ENCODE measurements at places on chromosomes 4 and X.
A peak's percentile ranks its signal among the peaks of the same experiment; 100 is the strongest.

DNA sequence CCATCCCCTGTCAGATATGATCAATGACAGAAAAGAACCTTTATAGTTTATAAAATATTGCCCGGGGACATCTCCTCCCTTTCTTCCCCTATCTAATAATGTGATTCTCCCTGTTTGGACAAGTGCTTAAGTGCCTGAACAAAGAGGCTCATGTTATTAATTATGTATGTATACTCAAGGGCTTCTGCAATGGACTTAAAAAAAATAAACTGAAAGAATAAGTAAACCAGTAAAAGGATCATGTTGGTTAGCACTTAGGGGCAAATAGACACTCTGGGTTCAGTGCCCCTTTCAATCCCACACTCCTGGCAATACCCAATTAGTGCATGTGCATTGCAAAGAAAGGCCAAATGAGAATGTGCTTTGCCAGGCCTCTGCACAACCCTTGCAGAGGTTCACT is 30.7 kb upstream of the RPS6KA6 start:
- no peak for DNase-seq

DNA sequence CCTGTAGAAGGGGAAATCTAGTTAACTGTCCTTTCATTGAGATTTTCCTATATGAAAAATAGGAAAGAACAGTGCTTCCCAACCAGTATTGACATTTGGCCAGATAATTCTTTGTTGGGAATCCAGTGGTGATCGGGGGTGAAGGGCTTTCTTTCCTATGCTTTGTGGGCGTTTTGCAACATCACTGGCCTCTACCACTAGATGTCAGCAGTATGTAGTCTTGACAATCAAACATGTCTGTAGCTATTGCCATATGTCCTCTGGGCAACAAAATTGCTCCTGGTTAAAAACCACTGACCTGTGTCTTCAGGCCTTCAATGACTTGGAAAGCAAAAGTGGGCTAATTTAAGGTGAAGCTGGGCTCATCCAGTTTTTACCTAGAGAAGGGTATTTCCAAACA is 658.5 kb downstream of the DACH2 start:
- no peak for DNase-seq

DNA sequence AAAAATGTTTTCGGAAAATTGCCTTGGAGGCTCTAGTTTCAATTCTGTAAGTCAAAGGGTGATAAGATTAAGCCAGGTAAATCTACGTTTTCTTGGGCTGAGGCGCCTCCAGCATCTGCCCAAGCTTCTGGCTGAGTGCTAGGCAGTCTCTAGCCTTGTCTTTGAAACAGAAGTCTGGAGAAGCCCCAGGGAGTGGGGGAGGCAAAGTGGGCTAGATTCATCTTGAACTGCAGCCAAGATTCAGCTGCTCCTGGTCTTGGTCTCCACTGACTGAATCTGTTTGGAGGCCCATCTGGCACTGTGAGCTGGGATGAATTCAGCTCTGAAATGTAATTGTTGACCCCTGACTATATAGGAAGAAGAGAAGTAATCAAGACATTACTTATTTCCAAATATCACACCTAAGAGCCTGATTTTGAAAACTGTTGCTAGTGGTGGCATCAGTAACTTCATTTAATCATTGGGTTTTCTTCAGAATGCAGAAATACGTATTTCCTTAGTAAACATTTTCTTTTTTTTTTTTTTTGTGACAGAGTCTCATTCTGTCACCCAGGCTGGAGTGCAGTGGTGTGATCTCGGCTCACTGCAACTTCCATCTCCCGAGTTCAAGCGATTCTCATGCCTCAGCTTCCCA is 187.3 kb upstream of the LEF1 start:
- no peak for DNase-seq

GRCh38 chrX:103919270-103919637 is 43.2 kb upstream of the TMSB15B start:
- DNase-seq, result peak; percentile 26

DNA sequence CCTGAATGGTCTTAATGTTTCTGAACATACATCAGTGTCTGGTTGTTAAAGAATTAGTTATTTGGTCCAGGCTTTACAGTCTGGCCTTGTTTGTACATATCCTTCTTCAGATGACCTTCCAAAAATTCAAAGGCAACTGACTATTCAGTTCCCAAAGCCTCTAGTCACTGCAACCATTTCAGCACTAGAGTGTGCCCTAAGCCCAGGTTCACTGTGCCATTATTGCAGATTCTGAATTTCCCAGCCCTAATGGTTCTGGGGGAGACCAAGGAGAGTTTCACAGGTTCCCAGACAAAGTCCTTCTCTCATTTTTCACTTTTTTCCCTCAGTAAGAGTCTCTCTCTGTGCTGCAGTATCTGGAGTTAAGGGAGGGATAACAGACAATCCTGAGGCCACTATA is 235.8 kb downstream of the TRAM1L1 start:
- no peak for DNase-seq

- DNase-seq, result peak; percentile 40
These were observed 25.7 kb downstream of the SLITRK2 start for GRCh38 chrX:145843146-145843904.

Data from midbrain (tissue), 1 donor.